Renal cortex interstitium (tissue), 15 donors: ENCODE measurements at places on chromosomes 5 and 9. TPM values are rescaled to one million over a fixed set of nuclear protein-coding genes. Genes with fewer than 3 reads are reported as not detected.

The TICAM2 gene
- 3.8 TPM for polyA plus RNA-seq

The IL7R gene
- 0.50 TPM for polyA plus RNA-seq

The GRM6 gene
- 1.0 TPM for polyA plus RNA-seq

The ARID3C gene
- polyA plus RNA-seq: not detected

The MCIDAS gene
- 0.59 TPM for polyA plus RNA-seq

The LHX3 gene
- not detected for polyA plus RNA-seq
